ENCODE measurements at places on chromosomes 13 and 19.

DNA sequence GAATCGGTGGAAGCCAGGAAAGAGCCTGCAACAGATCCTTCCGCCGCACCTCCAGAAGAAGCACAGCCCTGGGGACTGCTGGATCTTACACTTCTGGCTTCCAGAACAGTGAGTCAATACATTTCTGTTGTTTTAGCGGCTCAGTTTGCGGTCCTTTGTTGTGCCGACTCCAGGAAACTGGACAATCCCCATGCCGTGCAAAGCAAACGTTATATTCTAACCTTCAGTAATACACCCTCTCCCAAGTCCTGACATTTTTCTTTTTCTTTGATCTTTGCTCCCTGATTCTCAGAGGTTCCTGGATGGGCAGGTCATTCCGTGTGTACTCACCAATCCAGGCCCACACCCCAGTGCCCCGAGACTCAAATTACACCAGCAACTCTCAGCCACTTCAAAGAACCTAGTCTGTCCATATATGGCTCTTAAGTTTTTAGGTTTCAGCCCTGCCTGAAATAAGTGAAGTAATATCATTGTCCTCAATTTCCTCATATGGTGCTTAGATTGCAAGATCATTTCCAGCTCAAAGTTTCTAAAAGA, 387.1 kb upstream of the SGCG start:
- H3K27ac ChIP-seq: no peak overlapping the region
- H3K27me3 ChIP-seq: no peaks in the 10 kb centered on the region
- H3K4me1 ChIP-seq: no peaks in the 10 kb centered on the region
- no peak for DNase-seq
- H3K36me3 ChIP-seq: no peaks in the 10 kb centered on the region
- no peak overlapping the region for H3K4me3 ChIP-seq

DNA sequence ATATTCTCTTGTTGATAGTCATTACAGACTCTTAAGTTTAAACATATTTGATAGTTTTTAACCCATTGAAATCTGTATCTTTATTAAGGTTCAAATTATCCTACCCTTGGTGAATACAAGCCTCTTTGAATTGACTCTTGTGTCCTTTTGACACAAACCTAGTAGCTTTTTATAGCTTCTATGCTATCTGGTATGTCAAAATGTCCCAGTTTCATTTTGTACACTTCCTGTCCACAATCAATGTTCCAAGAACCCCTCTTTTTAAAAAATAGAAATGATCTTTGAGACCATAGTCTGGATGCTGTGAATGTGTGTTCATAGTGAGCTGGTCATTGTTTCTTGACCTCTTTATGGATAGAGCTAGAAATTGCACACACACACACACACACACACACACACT, 39.2 kb upstream of the FGF14 start:
- H3K4me1 ChIP-seq: no peaks in the 10 kb centered on the region
- no peak for DNase-seq
- H3K27me3 ChIP-seq: no peaks in the 10 kb centered on the region
- no peaks in the 10 kb centered on the region for H3K36me3 ChIP-seq
- no peak overlapping the region for H3K4me3 ChIP-seq

DNA sequence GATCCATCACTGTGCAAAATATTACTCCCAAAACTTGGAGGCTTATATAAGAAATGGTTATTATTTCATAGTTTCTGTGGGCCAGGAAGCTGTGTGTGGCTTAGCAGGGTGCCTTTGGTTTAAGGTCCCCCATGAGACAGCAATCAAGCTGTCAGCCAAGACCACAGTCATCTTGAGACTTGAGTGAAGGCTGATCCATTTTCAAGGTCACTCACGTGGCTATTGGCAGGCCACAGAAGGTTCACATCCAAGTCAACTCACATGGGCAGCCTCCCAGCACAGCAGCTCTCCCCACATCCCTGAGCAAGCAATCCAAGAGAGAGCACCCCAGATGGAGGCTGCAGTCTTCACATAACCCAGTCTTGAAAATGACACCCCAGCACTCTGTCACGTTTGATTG, 537.4 kb downstream of the MYO16 start:
- H3K36me3 ChIP-seq: no peaks in the 10 kb centered on the region
- no peaks in the 10 kb centered on the region for H3K27me3 ChIP-seq
- H3K4me1 ChIP-seq: no peaks in the 10 kb centered on the region
- H3K4me3 ChIP-seq: no peak overlapping the region
- DNase-seq: no peak
- no peak overlapping the region for H3K27ac ChIP-seq

GRCh38 chr19:51293571-51294210, 17.8 kb upstream of the IGLON5 start:
- no peaks in the 10 kb centered on the region for H3K27me3 ChIP-seq
- no peak overlapping the region for H3K27ac ChIP-seq
- H3K36me3 ChIP-seq: no peaks in the 10 kb centered on the region
- no peaks in the 10 kb centered on the region for H3K4me1 ChIP-seq

- peaks cover 76% of the 10 kb centered on the region for H3K36me3 ChIP-seq
- H3K27ac ChIP-seq: no peak overlapping the region
- DNase-seq: no peak
- H3K27me3 ChIP-seq: no peaks in the 10 kb centered on the region
- H3K4me3 ChIP-seq: no peak overlapping the region
Observed at GRCh38 chr13:36965767-36966166, 33.4 kb downstream of the ALG5 start.

DNA sequence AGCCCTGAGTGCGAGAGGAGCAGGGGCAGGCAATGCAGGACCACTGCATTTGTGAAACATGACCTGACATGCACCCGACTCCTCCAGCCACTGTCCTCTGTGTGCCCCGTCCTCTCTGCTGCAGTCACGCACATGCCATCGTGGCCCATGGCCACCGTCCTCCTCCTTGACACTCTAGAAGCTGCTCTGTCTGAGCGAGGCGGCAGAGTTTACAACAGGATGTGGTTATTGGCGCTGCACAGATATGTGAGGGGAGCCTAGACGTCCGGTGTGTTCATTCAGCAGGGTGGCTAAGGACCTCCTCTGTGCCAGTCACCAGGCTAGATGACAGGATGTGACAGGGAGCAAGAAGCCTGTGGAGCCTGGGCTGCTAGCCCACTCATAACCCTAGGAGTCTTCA, 277.8 kb downstream of the FOXO1 start:
- peak overlapping the region; percentile 94 for H3K27ac ChIP-seq
- DNase-seq: peak; percentile 88
- peak overlapping the region; percentile 10 for H3K4me3 ChIP-seq
- H3K27me3 ChIP-seq: no peaks in the 10 kb centered on the region

GRCh38 chr19:47176627-47177090, 46.0 kb downstream of the SAE1 start:
- H3K27ac ChIP-seq: peak overlapping the region; percentile 51
- no peaks in the 10 kb centered on the region for H3K27me3 ChIP-seq
- H3K4me3 ChIP-seq: no peak overlapping the region
- DNase-seq: peak; percentile 36
- H3K36me3 ChIP-seq: no peaks in the 10 kb centered on the region

DNA sequence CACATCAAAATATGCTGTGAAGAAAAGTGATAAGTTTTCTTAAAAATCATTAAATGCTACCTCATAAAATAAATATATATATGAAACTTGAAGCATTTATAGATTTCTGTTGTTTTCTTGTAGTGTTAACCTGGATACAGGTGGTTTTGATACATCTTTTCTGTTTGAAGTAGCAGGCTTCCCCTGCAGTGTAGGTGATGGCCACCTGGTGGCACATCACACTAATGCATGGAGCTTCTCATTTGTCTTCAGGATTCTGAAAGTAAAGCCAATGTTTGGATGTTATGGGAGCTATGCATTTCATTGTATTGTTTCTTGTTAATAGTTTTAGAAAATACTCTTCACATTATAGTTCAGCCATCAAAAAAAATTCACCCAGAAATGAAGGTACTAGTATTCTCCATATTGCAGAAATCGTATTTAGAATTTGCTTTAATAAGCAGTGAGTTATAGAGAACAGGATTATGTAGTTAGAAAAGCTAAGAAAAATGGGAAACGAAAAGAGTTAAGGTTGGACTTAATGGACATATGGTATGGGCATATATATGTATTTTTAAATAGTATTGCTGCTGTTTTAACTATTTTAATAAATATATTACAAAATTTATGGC, 18.7 kb downstream of the GPR180 start:
- H3K27me3 ChIP-seq: no peaks in the 10 kb centered on the region
- no peak for DNase-seq
- no peaks in the 10 kb centered on the region for H3K36me3 ChIP-seq

DNA sequence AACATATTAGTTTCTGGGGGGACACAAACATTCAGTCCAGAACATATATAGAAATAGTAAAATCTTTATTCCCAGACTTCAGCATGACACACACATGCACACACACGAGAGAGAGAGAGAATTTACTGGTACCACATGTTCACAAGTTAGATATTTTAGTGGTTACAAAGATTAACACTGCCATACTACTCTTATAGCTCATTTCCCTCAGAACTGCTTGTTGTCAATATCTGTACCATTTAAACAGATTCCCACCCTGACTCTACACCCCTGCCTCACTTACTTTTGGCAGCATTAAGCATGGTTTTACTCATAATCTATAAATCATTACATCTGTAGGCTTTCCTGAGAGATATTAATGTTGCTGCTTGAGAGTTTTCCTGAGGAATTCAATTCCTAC, 524.7 kb upstream of the HTR2A start:
- H3K27ac ChIP-seq: no peak overlapping the region
- H3K27me3 ChIP-seq: no peaks in the 10 kb centered on the region
- no peaks in the 10 kb centered on the region for H3K4me1 ChIP-seq
- DNase-seq: no peak
- H3K4me3 ChIP-seq: no peak overlapping the region
- no peaks in the 10 kb centered on the region for H3K36me3 ChIP-seq

DNA sequence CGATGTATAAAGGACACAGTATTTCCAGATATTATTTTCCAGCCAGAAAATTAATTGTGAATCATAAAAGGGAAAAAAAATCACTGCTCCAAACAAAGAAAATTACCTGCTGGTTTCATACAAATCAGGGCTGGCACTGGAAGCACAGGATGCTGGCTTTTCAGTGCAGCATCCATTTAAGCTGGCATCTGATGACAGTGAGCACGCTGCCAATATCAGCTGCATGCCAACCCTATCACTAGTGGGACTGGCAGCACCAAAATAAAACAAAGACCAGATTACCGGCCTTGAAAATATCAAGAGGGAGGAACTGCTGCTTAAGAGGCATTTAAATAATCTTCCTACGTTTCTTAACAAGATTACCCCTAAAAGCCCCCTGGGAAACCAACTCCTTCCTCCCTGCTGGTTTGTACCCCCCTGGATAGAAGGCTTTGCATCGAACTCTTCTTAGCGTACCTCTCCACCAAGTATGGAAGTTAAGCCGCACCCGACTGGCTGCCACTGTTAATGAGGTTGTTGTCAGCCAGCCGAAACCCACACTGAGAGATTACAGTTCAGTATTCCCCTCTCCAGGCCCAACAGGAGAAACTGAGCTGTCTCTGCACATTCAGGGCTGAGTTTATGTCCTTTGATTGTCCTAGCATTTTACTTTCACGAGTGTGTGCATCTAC, 257.8 kb downstream of the EFNB2 start:
- no peak overlapping the region for H3K4me3 ChIP-seq
- no peak for DNase-seq
- H3K36me3 ChIP-seq: no peaks in the 10 kb centered on the region
- no peak overlapping the region for H3K27ac ChIP-seq
- no peaks in the 10 kb centered on the region for H3K27me3 ChIP-seq

DNA sequence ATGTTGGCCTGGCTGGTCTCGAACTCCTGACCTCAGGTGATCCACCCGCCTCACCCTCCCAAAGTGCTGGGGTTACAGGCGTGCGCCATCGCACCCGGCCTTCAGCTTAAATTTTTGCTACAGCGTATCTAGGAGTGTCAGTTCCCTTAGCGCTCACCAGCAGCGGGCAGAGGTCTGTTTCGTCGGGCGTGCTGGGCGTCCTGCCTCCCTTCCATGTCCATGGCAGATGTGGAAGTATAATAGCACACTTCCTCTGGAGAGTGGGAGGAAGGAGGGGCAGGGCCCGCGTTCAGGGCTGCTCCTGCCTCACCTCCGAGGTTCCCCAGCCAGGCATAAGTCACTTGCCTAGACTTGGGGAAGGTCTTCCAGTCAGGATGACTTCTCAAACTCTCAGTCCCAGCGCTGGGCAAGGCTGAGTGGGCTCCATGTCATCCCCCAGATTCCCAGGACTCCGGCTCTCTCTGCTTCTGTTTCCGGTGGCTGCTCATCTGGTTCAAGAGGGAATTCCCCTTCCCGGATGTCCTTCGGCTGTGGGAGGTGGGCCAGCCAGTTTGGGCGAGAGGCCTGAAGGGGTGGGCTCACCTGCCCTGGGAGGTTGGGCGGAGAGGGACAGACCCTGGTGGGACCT, 9.5 kb downstream of the IL4I1 start:
- no peak overlapping the region for H3K4me3 ChIP-seq
- H3K36me3 ChIP-seq: no peaks in the 10 kb centered on the region
- peak; percentile 15 for DNase-seq
- peaks cover 14% of the 10 kb centered on the region for H3K4me1 ChIP-seq
- H3K27ac ChIP-seq: no peak overlapping the region

DNA sequence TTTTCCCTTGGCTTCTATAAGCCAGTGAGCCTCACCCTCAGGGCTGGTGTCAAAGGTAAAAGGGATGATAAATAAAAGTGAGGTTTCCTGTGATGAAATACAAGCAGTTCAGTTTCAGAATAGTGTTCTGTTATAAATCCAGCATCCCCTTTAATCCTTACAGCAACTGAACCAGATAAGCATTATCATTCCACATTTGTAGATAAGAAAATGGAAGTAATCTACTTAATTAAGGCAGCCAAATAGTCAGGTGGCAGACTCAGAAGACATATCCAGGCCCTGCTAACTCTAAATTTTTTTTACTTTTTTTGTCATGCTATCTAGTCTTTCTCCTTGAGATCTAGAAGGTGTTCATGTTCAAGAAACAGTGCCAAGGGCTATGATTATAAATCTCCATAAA, 99.4 kb upstream of the SOX21 start:
- no peaks in the 10 kb centered on the region for H3K4me1 ChIP-seq
- no peak overlapping the region for H3K27ac ChIP-seq
- DNase-seq: no peak
- H3K4me3 ChIP-seq: no peak overlapping the region

DNA sequence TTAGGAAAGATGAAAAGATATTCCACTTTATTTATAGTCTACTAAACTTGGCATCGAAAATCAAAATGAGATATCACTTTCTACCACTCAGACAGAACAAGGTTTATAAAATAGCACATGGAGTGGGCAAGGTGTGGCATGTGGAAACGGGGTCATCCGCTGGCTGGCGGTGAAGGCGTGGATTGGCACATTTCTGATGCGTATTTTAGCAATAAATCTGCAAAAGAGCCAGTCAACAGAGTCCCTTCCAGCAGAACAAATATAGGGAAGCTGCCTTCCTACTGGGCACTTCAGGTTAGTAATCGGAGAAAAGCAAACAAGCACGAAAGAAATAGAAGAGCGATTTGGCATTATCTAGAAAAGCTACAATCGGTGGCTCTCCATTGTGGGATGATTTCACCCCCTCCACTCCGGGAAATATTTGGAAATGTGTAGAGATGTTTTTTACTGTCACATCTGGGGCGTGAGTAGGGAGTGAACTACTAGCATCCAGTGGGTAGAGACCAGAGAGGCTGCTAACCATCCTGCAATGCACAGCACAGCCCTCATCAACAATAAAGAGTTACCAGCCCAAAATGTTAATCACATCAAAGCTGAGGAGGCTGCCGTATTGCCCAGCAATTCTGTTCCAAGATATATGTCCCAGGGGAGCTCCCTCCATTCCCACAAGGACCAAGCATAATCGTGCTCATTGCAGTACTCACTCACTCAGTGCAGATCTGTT, 116.1 kb upstream of the PEG3 start:
- no peaks in the 10 kb centered on the region for H3K4me1 ChIP-seq
- no peak for DNase-seq
- no peak overlapping the region for H3K27ac ChIP-seq
- no peaks in the 10 kb centered on the region for H3K36me3 ChIP-seq
- no peaks in the 10 kb centered on the region for H3K27me3 ChIP-seq

Measured in Peyer's patch (tissue), 4 donors.